ENCODE measurements at places on chromosomes 3 and 15. TPM values are rescaled to one million over a fixed set of nuclear protein-coding genes. Genes with fewer than 3 reads are reported as not detected.

The SLC22A14 gene
- 0.11 TPM for total RNA-seq

DNA sequence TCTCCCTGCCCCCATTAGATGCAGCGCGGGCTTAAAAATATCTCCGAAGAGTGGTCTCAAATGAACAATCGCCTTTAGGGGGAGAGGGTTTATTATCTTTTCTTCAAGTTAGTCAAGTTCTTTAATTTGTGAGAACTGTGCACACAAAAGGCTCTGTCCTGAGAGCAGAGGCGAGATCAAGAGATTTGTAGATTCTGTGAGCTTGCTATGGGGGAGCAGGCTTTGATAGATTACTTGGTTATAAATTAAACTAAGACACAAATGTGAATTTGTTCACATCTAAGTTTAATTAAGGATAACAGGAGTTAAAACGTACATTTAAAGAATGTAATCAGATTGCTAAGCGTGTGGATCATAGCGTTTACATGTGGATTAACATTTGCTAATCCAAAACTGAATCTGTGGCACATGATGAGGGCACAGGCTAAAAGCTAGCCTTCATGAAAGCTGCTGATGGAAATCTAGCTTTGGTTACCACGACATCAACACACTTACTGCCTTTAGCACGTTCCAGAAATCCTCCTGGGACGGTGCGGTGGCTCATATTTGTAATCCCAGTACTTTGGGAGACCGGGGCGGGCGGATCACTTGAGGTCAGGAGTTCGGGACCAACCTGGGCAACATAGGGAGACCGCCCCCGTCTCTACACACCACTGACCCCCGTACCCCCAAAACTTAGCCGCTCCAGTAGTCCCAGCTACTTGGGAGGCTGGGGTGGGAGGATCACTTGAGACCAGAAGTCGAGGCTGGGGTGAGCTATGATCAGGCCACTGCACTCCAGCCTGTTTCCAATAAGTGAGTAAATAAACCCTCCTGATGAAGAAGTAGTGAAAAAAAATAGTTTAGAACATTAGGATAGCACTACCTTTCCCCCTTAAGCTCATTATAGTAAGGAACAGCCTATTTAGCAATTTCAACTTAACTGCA, 1.0 kb upstream of the PRTG start:
- no peak for ATAC-seq

GRCh38 chr15:62816342-62817069, 226.0 kb upstream of the TPM1 start:
- no peak for ATAC-seq

- ATAC-seq, result no peak
These were observed 64.3 kb upstream of the LEKR1 start for GRCh38 chr3:156761713-156762451.

The NEK10 gene
- total RNA-seq, result 1.6 TPM

DNA sequence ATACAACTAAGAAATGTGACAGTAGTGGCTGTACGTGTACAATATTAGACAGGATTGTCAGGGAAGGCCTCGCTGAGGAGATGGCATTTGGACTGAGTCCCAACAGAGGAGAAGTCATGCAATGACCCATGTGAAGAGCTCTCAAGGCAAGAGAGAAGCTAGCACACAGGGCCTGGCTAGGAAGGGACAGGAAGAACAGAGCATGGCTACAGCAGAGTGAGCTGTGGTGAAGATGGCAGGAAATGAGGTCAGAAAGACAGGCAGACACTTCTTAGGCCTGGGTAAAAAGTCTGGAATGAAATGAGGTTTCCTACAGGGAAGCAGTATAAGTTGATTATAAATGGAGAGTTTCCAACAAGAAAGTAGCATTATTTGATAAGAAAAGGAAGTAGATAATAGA, 33.2 kb upstream of the LEKR1 start:
- ATAC-seq, result peak; percentile 21

Data from activated T-helper 17 cell treated with anti-CD3 and anti-CD28 coated beads, Interleukin-2, amount 50 U/mL, for 72 hours (primary cell).